ENCODE measurements at places on chromosomes 13 and 19. TPM values are rescaled to one million over a fixed set of nuclear protein-coding genes. Genes with fewer than 3 reads are reported as not detected.

The CLEC17A gene
- 0.09 TPM for polyA plus RNA-seq

The KANK2 gene
- 65.9 TPM for polyA plus RNA-seq

- no peak for DNase-seq
These were observed 24.2 kb downstream of the CPAMD8 start for GRCh38 chr19:17002455-17002854.

The SLC5A5 gene
- 0.10 TPM for polyA plus RNA-seq

GRCh38 chr19:38650172-38650775 is 2.8 kb downstream of the ACTN4 start:
- DNase-seq, result no peak

GRCh38 chr19:6535558-6536137 is 4.8 kb downstream of the TNFSF9 start:
- no peak for DNase-seq

GRCh38 chr13:43959291-43959690 is 79.6 kb downstream of the LACC1 start:
- no peak for DNase-seq

DNA sequence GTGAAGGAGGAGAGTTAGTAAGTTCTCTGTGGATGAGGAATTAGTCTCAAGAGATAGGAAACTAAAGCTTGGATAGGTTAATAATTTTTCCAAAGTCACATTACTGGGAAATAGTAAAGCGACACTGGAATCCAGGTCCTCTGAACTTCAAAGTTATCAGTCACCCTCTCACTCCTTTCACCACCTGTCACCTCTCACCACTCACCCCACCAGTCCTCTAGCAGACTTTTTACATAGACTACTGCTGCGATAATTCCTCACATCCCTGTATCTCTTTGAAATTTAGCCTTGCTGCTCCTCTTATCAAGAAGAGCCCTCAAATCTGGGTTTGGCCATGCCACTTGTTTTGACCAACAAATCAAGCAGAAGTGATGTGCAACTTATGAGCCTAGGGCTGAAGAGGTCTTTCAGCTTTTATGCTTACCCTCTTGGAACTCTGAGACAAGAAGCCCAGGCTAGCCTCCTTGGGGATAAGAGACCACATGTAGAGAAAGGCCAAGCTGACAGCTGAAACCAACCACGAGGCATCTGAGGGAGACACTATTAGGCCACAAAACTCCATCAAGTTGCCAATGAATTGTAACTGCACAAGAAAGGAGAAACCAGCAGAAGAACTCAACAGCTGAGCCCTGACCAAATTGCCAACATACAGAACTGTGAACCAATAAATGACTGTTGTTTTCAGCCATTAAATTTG is 41.2 kb downstream of the STARD13 start:
- no peak for DNase-seq

DNA sequence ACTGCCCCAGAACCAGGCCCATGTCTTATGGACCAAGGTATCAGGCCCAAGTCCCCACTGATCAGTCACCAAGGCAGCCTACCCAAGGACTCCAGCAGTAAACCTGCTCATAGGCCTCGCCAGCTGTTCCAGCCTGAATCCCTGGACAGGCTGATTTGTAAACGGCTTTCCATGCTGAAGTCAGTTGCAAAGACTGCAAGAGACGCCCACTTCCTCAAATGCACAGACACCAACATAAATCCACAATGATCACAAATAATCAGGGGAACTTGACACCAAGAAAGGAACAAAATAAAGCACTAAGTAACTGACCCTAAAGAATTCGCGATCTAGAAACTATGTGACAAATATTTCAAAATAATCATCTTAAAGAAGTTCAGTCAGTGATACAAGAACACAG is 75.2 kb downstream of the RXFP2 start:
- no peak for DNase-seq

DNA sequence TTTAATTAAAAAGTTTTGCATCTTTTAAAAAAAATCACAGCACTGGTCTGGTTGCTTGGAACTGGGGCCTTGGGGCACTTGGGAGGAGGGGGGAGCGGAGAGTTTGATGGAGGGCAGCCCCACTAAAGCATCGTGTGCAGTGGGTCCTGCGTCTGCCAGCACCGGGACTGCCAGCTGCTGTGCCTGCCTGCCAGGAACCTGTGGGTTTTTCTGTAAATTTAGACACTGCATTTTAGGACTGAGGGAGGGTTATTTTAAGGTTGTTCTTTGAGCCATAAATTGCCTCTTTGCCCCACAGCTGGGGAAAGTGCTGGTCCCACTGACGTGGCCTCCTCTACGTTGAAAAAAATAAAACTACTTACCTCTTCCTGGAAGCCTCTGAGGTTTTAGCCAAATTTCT is 2.9 kb downstream of the KLF2 start:
- DNase-seq, result no peak

The LENG8 gene
- polyA plus RNA-seq, result 269 TPM

DNA sequence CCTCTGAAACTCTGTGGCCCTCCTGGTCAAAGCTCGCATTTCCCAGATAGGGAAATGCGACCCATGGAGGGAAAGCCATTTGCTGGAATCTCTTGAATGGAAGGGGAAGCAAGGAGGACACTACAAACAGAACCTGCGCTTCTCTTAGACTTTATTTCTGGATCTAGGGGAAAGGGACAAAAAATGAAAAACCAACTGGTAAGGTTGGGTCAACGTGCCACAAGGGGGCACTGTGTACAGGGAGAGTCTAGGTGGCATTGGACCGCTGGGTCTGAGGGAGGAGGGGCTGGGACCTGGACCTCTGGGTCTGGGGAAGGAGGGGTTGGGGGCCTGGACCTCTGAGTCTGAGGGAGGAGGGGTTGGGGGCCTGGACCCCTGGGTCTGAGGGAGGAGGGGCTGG is 5.0 kb downstream of the KLK4 start:
- DNase-seq, result no peak

The PPAN gene
- 33.1 TPM for polyA plus RNA-seq

The MEF2B gene
- 1.7 TPM for polyA plus RNA-seq

The ADGRE3 gene
- polyA plus RNA-seq, result not detected

The NLRP7 gene
- not detected for polyA plus RNA-seq

DNA sequence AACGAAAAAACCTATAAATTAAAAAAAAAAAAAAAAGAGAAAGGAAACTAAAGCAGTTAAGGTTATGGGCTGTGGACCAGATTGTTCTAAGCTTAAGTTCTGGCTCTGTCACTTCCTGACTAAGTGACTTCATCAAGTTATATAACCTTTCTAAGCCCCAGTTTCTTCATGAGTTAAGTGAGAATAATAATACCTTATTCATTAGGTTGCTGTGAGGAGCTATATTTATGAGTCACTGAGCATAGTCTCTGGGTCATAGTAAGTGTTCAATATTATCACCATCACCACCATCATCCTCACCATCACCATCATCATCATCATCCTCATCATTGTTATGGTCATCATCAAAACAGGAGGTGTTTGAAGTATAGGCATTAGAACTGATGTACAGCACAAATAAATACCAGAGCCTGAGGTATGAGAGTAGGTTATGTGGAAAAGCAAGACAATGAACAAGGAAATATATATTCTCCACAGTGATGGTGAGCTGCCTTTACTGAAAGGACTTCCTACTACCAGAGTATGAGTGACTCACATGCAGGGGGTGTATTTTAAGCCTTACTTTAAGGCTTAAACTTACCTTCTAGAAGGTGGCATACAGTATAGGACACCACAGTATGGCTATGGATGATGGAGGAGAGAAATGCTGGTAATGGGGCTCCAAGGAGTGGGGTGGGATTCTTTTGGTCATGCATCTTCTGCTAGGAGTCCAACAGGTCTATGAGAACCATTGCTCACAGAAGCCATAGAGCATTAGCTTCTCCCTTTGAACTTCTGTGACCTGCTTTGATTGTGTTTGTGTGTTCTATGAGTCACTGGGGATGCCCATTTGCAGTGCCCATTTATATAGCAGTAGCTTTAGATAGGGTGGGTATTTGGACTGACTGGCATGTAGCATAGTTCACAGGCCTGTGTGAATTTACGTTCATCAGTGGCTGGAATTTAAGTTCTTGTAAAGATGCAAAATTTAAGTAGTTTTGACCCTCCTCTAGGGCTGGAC is 104.4 kb downstream of the KLF5 start:
- no peak for DNase-seq

DNA sequence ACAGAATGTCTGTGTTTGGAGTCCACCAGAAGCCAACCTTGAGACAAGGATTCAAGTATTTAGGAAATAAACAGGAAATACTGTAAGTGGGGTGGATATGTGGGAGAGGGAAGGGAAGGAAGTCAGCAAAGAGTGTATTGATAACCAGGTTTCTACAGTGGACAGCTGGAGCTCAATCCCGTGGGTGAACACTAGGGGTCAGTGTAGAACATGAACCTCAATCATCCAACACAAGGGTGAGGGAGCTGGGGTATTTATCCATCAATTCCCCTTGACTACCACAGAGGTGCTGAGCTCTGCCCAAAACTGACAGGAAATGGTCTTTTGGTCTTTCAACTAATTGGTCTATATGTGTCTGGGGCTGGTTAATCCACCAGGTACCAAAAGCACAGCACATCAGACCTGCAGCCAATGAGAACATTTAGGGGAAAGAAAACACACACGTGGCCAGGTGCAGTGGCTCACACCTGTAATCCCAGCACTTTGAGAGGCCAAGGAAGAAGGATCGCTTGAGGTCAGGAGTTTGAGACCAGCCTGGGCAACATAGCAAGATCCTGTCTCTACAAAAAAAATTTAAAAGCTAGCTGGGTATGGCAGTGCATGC is 5.6 kb upstream of the SYDE1 start:
- DNase-seq, result no peak

DNA sequence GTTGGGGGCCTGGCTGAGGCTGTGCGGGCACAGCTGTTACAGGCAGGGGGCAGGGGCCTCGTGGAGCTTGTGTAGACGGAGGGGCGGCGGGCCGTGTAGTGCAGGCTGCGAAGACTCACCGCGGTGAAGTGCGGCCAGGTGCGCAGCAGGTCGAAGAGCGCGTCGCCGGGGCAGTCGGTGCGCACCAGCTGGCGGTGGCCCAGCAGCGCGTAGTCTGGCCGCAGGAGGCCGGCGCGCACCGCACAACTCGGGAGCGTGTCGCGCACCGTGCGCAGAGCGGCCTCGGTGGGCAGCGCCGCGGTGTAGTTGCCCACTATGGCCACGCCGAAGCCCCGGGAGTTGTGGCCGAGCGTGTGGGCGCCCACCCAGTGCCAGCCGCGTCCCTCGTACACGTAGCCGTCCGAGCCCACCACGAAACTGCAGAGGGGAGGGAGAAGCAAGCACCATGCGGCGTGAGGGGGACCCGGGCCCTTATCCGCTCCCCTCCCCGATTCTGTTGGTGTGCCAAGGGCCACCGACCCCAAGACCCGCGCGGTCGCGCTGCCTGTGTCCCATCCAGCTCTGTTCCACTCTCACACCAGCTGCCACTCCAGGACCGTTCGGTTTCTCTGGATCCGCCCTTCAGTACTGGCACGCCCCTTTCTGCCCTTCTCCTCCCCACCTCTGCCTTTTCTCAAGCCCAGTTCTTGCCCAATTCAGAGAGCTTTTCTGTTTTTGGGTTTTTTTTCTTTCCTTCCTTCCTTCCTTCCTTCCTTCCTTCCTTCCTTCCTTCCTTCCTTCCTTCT is 5.4 kb upstream of the RASAL3 start:
- no peak for DNase-seq

DNA sequence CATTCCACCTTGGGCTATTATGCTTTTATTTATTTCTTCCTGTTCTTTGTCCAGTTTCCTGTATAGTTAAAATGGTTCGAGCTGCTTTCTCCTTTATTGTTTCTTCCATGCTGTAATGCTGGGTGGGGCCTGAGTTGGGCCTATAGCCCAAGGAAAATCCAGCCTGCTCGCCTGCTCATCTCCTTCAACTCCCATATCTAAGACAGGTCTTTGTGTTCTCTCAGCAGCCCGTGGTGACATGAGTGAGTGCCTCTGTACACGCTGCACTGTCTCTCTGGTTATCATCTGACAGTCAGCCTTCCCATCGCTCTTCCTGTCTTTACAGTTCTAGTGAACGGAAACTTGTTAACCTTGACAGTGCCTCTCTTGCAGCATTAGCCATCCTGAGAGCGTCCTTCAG is 221.9 kb upstream of the SLC10A2 start:
- no peak for DNase-seq

The PDE4A gene
- polyA plus RNA-seq, result 28.4 TPM

DNA sequence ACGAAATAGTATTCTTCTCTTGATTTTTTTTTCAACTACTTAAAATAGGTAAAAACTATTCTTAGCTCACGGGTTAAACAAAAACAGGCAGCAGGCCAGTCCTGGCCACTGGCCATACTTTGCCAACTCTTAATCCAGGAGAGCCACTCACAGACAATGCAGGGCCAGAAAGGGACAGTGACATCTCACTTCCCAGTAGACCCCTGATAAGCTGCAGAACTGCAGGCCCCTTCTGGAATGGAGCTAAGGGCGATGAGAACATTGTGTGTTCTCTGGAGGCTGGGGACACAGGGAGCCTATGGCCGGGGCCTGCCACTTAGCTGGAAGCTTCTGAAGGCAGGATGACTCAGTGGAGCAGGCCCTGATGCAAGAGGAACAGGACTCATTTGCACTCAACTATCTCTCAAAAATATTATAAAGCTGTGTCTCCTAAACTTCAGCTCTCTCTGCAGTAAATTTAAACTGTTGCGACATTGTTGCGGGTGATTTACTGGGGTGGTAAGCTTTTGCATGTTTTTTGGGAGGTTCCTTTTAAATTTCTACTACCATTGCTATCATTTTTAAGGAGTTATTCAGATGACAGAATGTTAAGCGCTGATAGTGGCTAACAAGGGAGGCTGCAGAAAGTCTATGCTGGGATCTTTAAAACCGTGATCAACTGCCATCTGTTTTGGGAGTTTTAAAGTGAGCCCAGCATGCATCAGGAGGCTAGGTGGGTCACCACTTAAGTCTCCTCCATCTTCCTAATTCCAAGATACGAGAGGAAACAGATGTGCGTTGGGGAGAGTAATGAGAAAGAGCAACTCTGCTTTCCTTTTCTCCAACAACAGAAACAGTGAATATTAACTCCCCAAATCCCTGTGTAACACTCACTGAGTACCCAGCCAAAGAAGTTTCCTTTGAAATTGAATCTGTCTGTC is 33.2 kb upstream of the KATNAL1 start:
- DNase-seq, result no peak

DNA sequence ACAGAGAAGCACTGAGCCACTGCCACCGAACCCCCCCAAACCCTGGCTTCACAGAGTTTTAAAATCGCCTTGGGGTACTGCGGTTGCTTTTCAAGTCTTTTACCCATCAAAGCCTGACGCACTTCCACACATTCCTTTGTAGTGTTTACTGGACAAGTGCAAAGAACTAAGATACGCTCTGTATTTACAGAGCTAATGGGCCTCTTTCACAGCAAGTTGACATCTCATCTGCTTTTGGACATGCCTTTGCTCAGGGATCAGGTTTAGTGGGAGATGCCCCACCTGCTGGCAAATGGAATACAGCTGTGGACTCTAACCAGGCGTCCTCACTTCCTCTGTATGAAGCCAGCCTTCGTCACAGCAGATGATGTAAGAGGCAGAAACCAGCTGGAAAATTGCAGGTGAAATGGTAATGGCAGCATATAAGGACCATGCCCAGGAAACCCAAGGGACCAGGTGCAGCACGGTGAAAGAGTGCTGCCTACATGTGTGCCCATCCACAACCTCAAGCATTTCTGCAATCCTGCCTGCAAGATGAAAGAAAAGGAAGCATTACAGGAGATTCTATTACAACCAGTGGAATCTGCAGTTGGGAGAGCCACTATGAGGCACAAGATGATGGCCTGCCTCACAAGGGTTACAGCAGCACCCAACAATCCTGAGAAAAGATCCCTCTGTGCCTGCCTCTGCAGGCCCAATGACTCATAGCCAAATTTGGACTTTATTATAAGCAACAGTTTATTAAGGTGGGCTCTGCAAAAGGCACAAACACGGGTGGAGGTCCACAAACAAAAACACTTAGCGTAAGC is 34.7 kb downstream of the BRD4 start:
- DNase-seq, result peak; percentile 39

GRCh38 chr13:111474136-111475002 is 153.9 kb downstream of the TEX29 start:
- peak; percentile 95 for DNase-seq

GRCh38 chr13:39566216-39566869 is 36.6 kb downstream of the LHFPL6 start:
- no peak for DNase-seq

All from spinal cord (tissue), 10 donors.